Stimulated activated CD8-positive, alpha-beta memory T cell treated with anti-CD3 and anti-CD28 coated beads, Interleukin-7, amount 100 ng/mL, for 24 hours (primary cell): ENCODE measurements at places on chromosomes 1 and 21.

DNA sequence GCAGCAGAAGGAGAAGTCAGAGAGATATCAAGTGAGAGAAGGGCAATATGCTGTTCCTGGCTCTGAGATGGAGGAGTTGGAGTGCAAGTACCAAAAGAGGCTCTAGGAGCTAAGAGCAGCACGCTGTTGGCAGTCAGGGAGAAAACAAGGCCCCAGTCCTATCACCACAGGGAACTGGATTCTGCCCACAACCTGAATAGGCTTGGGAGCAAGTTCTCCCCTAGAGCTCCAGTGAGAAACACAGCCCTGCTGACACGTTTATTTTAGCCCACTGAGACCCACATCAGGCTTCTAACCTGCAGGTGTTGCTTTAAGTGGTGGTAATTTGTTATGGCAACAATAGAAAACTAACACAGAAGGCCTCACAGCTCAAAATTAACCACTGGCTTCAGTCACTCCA is 31.8 kb upstream of the ZNF644 start:
- no peak for DNase-seq

GRCh38 chr1:67792103-67792502 is 41.2 kb downstream of the GNG12 start:
- no peak for DNase-seq

GRCh38 chr1:53121319-53122172 is 20.9 kb downstream of the SLC1A7 start:
- DNase-seq: no peak

DNA sequence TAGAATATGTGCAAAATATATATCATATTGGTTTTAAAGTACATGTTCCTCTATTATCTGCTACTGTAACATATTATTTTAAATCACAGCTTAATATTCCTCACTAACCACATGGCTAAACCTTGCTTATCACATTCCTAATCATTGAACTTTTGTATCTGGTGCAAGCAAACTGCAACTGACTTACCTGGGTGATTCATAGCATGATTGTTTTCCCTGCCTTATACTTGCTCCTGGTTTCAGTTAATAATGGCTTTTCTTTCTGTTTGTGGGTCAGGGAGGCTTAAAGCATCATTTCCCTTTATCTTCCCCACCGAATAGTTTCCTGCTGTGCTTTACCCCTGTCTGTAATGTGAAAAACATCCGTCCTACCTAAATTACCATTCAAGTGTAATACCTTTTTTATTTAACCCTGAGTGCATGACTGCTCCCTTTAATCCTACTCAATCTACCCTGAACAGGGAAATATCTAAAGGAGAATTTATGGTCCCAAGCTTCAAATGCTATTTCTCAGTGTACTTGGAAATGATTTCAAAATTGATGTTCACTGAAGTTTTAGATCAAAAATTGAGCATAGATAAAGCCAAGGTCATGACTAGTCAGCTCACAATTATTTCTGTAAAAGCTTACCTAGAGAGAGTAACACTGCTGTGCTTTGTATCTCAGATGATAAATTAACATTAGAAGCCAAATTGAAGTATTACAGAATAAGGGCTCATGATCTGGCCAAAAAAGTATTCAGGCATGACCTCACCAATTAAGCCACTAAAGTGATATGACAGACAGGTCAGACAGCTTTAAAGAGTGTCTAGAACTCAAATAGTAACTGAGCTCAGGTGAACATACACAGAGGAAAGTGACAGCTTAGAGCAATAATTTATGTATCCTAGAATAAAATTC is 507.1 kb downstream of the BRINP3 start:
- no peak for DNase-seq

DNA sequence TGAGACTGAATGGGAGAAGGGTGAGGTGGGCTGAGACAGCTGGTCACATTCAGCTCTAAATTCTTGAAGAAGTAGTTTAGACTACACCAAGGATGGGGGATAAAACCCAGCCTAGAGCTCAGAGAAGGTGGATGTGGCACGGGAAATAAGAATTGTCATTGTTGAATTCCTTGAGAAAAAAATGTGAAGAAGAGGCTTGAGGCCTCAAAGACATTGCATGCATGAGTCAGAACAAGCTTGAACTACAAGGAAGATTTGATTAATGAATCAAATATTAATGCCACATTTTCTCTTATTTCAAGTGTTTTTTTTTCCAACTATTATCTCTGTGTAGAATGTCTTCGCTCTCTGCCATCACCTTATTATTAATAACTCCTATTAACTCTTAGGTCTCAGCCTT is 58.9 kb downstream of the MAP3K7CL start:
- DNase-seq: no peak

DNA sequence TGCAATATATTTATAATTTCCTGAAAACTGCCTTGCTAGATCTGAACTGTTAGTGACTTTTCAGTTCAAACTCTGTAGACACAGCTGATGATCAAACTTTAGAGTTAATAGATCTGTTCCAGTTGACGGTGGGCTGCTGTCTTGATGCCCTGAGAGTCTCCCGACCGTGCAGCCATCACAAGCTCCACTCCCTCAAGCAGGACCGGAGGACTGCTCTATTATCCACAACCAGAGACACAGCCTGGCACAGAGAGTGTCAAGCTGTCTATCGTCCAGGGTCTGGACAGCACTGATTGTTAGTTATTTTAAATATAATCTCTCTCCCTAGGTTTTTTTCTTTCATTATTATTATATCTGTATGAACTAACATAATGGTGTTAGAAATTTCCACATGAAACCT is 8.0 kb downstream of the CHODL start:
- no peak for DNase-seq

GRCh38 chr1:170978371-170978910 is 43.1 kb downstream of the MROH9 start:
- DNase-seq: no peak
